ENCODE measurements at places on chromosomes 4 and X.

DNA sequence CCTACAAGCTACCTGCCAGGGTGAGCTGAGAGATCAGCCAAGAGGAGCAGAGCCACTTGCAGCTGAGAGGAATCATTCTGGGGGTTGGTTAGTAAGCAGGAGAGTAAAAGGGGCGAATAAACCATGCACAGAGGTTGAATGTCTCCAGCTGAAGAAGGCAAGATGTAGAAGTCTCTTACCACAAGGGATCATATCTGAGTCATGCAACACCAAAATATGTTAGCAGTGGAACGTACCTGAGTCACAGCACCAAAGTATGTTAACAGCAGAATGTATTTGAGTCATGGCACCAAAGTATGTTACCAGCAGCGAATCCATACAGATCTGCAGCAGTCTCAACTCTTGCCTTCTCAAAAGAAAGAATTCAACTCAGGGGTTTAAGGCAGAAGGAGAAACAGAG is 29.9 kb downstream of the C4orf51 start:
- DNase-seq = no peak

GRCh38 chr4:165767671-165768070 is 105.4 kb upstream of the TLL1 start:
- DNase-seq = no peak

- DNase-seq = no peak
Observed at GRCh38 chr4:81747242-81747930, 275.7 kb upstream of the RASGEF1B start.

DNA sequence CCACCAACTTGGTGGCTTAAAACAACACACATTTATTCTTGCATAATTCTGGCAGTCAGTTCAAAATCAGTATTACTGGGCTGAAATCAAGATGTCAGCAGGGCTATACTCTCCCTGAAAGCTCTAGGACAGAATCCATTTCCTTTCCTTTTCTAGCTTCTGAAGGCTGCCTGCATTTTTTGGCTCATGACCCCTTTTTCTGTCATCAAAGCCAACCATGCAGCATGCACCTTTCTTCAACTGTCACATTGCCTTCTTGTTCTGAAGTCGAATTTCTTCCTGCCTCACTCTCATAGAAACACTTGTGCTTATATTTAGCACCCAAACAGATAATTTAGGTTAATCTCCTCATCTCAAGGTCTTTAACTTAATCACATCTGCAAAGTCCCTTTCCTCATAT is 79.8 kb upstream of the PPP1R2C start:
- no peak for DNase-seq

DNA sequence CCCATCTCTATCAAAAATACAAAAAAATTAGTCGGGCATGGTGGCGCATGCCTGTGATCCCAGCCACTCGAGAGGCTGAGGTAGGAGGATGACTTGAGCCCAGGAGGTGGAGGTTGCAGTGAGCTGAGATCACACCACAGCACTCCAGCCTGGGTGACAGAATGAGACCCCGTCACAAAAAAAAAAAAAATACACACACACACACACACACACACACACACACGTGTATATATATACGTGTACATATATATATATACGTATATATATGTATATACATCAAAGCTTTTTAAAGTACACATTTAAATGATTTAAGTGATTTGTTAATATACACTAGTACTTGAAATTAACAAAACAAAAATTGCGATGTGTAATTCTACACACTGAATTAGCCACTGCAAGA is 6.0 kb downstream of the FBXW7 start:
- DNase-seq = no peak

- no peak for DNase-seq
Observed at GRCh38 chr4:117898496-117898895, 135.8 kb upstream of the NDST3 start.

DNA sequence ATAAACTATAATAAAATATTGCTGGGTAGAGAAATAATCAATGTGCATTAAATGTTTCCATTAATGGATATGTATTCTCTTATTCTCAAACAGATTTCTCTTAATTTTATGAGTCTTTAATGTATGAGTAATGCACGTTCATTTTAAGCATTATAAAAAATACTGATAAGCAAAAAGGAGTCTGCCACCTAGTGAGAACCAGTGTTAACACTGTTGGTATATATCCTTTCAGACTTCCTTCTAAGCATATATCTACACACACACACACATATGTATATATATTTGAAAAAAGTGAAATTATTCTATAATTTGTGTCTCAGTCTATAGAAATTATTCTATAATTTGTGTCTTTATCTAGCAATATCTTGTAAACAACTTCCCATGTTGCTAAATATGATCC is 49.9 kb upstream of the MTMR1 start:
- DNase-seq = no peak

DNA sequence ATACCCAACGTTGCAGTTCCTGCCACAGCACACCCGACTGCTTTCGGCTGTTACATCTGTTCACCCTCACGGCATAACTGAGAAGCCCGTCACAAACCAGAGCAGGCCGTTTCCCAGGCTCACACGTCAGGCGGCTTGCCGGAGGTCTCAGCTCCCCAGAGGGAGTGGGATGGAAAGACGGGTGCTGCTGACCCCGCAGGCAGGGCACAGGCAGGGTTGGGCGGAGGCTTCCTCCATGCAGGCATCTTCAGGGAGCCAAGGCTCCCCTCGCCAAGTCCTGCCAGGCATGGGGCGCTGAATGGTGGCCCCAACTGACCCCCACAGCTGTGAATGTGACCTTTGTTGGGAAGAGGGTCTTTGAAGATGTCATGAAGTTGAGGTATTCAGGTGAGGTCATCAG is 57.5 kb downstream of the ACOX3 start:
- no peak for DNase-seq

DNA sequence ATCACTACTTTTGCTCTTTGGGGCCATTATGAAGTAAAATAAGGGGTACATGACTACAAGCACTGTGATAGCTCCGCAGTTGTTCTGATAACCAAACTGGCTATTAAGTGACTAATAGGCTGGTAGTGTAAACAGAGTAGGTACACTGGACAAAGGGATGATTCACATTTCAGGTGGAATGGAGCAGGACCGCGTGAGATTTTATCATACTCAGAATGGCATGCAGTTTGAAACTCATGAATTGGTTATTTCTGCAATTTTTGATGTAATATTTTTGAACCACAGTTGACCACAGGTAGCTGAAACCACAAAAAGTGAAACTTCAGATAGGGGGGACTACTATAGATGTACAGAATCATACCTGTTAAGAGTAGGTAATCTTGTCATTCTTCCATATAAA is 55.8 kb downstream of the PAK3 start:
- no peak for DNase-seq

DNA sequence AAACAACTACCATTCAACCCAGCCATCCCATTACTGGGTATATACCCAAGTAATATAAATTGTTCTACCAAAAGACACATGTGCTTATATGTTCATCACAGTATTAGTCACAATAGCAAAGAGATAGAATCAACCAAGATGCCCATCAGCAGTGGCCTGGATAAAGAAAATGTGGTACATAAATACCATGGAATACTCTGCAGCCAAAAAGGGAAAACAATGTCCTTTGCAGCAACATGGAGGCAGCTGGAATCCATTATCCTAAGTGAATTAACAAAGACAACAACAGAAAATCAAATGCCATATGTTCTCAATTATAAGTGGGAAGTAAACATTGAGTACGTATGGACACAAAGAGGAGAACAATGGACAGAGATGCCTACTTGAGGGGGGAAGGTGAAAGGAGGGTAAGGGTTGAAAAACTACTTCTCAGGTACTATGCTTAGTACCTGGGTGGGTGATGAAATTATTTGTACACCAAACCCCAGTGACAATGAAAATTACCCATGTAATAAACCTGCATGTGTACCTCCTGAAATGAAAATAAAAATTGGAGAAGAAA is 632.1 kb upstream of the AADAT start:
- no peak for DNase-seq

DNA sequence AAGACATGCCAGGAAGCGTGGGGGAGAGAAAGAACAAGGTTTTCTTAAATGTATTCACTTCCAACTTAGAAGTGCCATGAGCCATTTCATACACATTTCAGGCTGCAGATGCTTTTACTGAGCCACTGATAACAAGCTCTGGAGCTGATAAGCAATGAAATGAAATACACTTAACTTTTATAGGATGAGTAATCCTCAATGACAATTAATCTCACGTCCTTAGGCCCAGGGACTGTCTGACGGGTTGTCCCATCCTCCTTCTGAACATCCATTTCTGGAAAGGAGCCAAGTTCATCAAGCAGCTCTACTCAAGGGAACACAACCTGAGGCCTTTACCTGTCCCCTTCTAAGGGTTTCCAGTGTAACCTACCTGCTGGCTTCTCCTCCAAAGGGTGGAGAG is 121.2 kb downstream of the PARM1 start:
- no peak for DNase-seq

DNA sequence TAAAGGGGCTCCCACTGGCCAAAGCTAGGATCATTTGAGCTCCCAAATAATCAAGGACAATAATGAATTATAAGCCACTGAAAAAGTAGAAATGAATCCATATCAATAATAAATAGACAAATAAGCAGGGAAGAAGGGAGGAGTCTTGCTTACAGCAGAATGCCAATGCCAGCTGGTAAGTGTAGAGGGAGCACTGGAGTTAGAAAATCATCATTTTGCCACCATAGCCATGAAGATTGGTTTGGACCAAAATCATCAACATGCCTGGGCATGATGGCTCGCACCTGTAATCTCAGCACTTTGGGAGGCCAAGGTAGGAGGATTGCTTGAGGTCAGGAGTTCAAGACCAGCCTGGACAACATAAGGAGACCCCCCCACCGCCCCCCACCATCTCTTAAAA is 20.4 kb upstream of the SH3KBP1 start:
- no peak for DNase-seq

GRCh38 chr4:108483079-108483478 is 137.3 kb upstream of the RPL34 start:
- DNase-seq = no peak

GRCh38 chrX:129310000-129310399 is 213.3 kb downstream of the SMARCA1 start:
- DNase-seq = no peak

DNA sequence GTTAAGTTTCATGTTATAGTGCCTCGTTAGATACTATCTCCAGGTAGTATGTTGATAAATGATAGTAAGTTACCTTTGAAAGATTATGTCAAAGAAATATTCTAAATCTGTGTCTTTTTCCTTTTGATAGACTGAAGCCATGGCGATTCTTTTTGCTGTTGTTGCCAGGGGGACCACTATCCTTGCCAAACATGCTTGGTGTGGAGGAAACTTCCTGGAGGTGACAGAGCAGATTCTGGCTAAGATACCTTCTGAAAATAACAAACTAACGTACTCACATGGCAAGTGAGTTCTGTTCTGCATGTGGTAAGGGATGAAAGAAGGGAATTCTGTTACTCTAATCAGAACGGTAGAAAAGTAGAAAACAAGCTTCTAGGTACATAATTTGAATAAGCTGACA is 8.2 kb downstream of the VAMP7 start:
- no peak for DNase-seq

DNA sequence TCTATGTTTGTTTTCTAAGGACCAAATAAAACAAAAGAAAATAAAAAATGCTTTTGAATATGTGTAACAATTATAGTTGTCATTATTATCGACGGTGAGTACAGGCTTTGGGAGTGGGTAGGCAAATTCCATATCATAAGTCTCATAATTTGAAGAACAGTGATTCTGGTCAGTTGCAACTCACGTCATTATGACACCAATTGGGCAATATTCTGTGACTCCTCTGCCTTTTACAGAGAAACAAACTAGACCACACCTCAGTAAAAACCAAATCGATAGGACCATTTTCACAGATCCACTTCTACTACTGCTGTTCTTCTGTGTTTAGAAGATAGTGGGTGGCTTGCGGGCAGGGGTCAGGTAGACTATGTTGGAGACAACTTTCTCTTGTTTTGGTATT is 250.1 kb downstream of the C4orf33 start:
- DNase-seq = no peak

DNA sequence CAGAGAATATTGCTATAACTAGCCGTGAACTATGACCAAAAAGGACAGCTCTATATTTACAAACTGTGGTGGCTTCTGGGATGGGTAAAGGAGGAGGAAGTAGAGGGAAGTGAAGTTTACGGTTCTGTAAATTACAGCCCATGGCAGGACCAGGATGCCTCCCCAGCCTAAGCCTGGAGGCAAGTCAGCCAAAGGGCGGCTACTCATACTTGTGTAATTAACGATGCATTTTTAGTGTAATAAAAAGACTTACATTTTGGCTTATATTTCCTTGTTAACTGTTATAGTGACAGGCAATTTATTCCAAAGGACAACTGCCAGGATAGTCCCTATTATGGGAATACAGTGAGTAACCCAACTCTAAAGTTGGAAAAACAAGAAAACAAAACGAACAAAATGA is 139.9 kb upstream of the OTUD4 start:
- DNase-seq = no peak

- DNase-seq = no peak
Observed at GRCh38 chr4:85783483-85783882, 308.5 kb downstream of the ARHGAP24 start.

- DNase-seq = no peak
Observed at GRCh38 chr4:151331276-151332042, 6.1 kb upstream of the SH3D19 start.

DNA sequence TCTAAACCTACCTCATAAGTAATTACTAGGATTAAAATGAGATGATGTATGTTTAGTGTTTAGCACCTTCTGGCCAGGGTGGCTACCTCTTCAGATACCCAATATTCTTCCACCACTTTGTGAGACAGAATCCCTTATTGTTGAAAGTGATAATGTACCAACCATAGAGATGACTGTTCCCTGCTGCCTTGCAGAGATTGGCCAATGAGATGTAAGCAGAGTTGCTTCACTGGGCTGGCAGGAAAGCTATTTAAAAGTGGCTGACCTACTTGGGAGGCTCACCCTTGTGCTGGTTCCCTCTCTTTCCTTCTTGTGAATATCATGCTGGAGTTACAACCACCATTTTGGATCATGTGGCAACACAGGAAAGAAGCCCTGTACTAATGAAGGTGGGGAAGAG is 58.9 kb downstream of the TMEM154 start:
- no peak for DNase-seq

- DNase-seq = no peak
Observed at GRCh38 chrX:37454537-37455285, 105.5 kb downstream of the PRRG1 start.

DNA sequence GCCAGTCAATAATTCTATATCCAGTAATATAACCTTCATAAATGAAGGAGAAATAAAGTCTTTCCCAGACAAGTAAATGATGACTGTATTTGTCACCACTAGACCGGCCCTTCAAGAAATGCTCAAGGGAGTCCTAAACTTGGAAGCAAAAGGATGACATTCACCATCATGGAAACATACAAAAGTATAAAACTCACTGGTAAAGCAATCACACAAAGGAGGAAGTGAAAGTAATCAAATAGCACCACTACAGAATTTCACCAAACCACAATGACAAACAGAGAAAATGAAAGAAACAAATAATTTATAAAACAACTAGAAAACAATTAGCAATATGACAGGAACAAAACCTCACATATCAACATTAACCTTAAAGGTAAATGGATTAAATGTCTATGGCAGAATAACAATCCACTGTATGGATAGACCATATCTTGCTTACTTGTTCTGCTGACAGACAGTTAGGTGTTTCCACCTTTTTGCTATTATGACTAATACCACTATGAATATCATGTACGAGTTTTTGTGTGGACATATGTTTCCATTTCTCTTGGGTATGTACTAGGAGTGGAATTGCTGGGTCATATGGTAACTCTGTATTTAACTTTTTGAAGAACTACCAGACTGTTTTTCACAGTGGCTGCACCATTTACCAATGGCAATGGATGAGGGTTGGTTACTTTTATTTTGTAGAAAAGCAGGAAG is 44.9 kb downstream of the NAT8L start:
- DNase-seq = no peak

GRCh38 chr4:118921786-118922185 is 33.1 kb downstream of the SYNPO2 start:
- no peak for DNase-seq
